ENCODE measurements at places on chromosomes 1 and 21. TPM values are rescaled to one million over a fixed set of nuclear protein-coding genes. Genes with fewer than 3 reads are reported as not detected.

DNA sequence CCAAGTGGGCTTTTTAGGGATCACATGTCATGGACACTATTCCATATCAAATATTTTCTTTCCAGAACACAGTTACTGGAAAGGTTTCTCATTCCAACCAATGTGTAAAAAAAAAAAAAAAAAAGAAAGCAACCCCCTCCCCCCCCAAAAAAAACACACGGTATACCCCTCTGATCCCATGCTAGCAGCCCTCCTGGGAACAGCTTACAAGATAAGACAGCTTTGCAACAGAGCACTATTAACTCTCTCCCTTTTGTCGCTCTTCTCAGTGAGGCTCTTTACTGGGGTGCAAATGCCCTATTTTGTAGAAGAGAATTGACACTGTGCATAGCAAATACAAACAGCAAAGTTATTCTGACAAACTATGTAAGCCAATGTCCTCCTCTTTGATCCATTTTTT lies 161.2 kb downstream of the NTMT2 start:
- no peak for DNase-seq

DNA sequence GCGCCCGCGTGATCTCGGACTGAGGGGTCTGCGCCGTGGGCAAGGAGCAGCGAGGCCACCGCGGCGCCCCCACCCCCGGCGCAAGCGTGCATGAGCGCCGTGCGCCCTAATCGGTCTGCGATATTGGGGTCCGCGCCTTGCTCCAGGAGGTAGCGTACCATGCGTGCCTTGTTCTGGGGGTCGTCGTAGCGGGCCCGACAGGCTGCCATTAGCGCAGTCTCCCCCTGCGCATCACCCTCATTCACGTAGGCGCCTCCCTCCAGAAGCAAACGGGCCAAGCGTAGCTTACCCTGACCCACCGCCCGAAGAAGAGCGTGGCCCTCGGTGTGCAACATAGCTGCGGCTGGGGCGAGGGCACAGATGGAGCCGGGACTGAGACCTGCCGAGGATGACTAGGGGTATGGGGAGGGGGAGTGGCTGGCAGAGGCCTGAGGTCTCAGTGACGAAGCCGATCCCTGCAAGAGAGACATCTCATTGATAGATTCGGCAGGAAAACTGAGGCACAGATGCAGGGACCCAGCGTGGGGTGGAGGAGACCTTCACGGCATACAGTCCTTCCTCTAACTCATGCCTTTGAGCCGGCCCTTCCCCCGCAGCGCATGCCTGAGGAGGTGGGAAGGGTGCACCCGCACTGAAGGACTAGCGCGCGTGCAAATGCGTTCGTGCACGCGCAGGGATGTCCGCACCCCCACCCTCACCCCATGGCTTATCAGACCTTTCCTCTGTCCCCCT lies 2.8 kb downstream of the ANKRD34A start:
- peak; percentile 42 for DNase-seq

DNA sequence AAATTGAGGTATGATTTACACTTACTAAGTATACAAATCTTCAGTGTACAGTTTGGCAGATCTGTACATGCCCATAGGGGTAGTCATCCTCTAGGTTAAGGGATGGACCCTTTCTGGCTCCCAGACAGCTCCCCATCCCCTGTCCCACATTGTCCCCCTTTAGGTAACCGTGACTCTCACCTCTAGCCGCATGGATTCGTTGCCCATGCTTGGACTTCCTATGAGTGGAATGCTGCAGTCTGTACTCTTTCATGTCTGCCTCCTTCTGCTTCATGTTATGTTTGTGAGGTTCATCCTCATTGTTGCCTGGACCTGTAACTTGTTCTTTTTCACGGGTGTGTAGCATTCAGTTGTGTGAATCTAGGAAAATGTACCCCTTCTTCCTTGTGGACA lies 20.3 kb downstream of the SLC37A1 start:
- no peak for DNase-seq

NUAK2 gene
- 9.9 TPM for total RNA-seq

- DNase-seq: no peak
Measured at GRCh38 chr1:151897991-151898431, 11.3 kb downstream of the THEM4 start.

DNA sequence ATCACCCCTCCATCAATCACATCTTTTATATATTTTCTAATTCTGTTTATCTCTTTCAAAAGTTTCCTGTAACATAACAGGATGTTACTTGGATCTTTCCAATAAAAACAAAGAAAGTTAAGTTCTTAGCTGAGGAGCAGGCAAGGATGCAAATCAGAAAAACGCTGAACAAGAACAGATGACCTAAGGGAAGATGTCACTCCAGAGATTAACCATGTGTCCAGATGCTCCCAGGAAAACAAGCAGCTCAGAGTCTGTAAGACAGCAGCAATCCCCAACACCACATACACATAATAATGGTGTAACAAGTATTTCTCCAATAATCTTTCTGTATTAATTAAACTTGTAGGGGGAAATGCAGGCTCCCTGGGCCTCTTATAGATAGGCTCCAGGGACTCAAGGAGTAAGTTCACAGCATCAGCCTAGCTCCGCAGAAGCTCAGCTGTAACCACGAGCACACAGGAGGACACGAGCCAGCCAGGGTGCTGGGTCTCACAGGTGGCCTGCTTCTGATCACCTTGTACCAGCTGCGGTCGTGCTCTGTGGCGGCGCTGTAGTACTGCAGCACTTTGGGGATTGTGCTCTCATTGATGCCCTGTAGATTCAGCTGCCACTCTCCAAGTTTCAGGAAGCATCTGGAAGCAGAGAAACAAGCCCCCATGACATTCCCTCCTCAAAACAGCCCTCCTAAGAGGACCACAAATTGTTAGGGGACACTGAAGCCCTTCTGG lies 33.1 kb upstream of the EXOSC10 start:
- DNase-seq: no peak

DNA sequence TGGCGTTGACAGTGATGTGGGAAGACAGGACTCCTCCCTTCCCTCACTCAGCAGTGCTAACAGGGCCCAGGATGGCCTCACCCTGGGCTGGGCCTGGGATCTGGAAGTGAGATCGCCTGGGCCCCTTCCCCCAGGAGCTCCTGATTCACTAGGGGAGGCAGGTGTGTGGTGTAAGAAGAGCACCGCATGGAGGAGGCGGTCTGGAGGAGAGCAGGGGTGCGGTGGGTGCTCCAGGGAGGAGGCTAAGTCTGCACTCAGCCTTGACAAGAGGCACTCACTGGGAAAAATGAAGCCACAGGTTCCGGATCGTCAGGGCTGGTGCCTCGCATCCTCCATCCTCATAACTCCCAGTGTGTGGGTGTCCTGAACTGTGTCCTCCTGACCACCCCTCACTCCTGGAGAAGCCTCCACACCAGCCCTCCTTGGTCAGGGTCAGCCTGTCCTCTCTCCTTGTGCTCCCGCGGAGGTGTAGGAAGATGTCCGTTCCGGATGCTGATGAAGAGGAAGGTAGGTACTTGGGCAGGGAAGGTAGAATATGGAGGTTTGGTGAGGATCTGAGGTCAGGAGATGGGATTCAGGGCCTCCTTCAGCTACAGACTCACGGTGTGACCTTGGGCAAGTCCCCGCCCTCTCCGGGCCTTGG lies 142.1 kb upstream of the WNT4 start:
- no peak for DNase-seq

- DNase-seq: no peak
Measured at GRCh38 chr1:61797045-61797755, 54.9 kb downstream of the PATJ start.

- DNase-seq: no peak
Measured at GRCh38 chr1:119974013-119974412, 77.7 kb upstream of the ADAM30 start.

- no peak for DNase-seq
Measured at GRCh38 chr1:63142001-63142400, 180.4 kb upstream of the FOXD3 start.

GRCh38 chr1:204680461-204680860 lies 5.1 kb downstream of the LRRN2 start:
- no peak for DNase-seq

GRCh38 chr21:38140207-38140903 lies 116.4 kb upstream of the KCNJ15 start:
- DNase-seq: peak; percentile 67

ASAP3 gene
- 77.3 TPM for total RNA-seq

DNA sequence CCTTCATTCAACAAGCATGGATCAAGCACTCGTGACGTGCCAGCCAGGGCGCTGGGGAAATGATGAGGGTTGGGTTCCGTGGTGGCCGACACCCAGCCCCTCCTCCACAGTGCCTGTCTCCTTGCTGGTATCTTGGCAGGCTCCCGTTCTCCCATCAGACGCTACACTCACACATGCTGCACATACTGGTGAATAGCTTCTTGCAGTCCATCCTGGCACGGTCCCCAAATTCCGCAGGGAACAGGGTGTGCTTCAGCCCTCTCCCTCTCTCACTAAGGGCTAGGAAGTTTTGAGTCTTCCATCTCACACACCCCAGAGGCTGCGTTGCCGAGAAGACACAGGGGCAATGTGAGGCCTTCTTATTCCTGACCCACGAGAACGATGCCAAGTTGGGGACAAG lies 10.1 kb upstream of the MEF2D start:
- peak; percentile 84 for DNase-seq

DNA sequence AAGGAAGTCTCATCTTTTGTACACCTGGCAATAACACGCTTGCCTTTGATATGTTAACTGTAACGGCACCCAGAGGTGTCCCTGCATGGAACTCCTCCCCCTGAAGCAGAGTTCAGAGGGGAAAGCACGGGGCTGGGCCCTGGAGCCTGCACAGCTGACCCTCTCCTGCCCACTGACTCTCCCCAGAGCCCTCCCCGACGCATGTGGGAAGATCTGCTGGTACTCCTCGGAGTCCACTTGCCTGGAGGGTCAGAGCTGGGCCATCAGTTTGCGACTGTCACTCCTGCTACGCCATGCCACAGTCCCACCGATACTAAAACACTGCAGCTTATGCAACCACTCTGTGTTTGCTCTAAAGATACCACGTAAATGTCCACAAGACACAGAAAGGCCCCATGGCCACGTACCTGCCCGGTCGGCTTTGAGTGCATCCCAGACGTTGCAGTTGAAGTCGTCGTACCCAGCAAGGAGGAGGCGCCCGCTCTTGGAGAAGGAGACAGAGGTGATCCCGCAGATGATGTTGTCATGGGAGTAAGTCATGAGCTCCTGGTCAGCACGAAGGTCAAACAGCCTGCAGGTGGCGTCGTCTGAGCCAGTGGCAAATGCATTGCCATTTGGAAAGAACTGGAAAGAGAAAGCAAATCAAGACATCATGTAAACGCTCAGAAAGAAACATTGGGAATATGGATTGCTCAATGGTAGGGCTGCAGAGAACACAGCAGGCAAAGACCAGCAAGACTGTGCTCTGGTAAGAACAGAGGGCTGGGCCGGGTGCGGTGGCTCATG lies 10.6 kb upstream of the NADK start:
- DNase-seq: peak; percentile 77

DNA sequence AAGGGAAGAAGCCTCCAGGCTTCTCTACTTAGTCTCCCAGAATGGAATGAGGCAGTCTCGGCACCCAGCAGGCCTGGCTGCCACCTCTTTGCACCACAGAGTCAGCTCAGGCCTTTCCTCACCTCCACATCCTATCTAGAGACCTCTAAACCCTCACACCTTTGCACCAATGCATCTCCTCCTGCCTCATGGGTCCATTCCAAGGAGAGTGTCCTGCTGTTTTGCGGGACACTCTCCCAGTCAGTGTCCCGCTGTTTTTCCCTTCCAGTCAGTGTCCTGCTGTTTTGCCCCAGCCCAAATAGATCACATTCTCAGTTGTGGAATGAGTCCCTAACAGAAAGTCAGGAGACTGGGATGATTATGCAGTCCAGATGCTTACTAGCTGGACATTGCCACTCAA lies 185.6 kb upstream of the CAMK1G start:
- DNase-seq: no peak

DNA sequence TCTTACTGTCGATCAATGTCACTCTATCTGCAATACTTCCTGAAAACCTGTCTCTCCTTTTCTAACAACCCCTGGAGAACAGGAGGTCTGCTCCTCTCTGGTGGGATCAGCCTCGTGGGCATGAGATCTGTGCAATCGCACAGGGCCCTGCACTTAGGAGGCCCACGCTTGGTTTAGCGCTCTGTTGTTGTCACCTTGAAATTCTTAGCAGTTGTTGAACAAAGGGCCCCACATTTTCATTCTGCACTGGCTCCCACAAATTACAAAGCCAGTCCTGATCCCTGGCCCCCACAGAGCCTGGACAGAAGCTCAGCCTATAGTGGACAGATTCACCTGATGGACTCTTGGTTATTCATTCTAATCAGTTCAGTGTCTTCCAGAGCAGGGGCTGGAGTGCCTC lies 18.6 kb downstream of the SPOCD1 start:
- no peak for DNase-seq

GRCh38 chr21:44526096-44526997 lies 13.6 kb downstream of the KRTAP10-1 start:
- no peak for DNase-seq

GRCh38 chr1:18642278-18643095 lies 11.8 kb downstream of the PAX7 start:
- no peak for DNase-seq

GRCh38 chr1:184187097-184187496 lies 135.6 kb downstream of the TSEN15 start:
- no peak for DNase-seq

GRCh38 chr1:173823781-173824314 lies 625 bp upstream of the DARS2 start:
- no peak for DNase-seq
